Brain (organoid and tissue), 16 donors: ENCODE measurements at places on chromosomes 7 and 10. TPM values are rescaled to one million over a fixed set of nuclear protein-coding genes. Genes with fewer than 3 reads are reported as not detected.

- no peak for DNase-seq
These were observed 82.7 kb downstream of the NOC3L start for GRCh38 chr10:94279835-94280709.

DNA sequence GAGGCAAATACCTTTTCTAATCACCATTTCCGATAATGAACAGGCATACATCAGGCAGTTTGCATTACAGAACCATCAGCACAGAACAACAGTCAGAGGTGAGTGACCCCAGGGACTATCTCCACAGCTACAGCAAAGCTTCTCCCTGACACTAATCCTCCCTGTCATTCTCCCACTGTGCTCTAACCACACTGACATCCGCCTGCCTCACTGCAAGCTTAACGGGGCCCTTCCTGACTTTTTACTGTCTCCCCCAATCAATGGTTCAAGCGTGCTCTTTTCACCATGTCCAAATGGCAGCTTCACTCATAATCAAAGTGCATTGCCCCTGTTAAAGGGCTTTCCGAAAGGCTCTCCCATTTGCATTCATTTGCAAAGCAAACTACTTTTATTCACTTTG is 196.3 kb downstream of the DNAJC1 start:
- DNase-seq = peak; percentile 78

- DNase-seq = no peak
These were observed 7.7 kb downstream of the NACAD start for GRCh38 chr7:45080958-45081669.

GRCh38 chr10:131786756-131787605 is 113.8 kb upstream of the PPP2R2D start:
- DNase-seq = peak; percentile 89

GRCh38 chr10:59904426-59905065 is 1.8 kb downstream of the CCDC6 start:
- DNase-seq = no peak

DNA sequence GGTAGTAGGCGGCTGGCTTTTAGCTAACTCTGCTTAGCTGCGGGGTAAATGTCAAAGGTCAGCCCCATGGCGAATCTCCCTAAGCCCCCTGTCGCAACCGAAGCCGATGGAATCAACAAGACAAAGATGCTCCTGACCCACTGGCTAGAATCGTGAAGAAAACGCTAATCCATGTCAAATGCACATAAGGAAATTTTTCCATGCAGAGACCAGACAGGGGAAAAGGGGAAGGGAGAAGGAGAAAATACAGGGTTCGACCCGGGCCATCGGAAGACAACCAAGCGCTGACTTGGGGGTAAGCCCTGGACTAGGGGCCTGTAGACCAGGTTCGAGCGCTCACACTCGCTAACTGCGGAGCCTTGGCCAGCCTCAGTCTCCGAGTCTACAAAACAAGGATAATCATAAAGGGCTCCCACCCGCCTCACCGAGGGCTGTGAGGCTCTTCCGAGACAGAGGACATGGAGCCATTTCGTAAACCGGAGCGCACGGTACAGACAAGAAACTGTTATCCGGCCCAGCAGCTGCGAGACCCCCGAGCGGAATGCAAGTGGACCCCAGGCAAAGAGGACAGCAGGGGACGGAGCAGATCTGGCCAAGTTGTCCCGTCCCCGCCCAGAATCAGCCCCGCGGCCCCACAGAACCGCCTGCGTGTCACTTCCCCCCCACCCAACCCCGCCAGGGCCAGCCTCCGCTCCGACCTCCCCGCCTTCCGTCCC is 507 bp downstream of the SAR1A start:
- no peak for DNase-seq

Gene ZNF775
- 23.0 TPM for polyA plus RNA-seq

Gene PLOD3
- polyA plus RNA-seq = 73.5 TPM
